Natural killer cell (primary cell): ENCODE measurements at places on chromosomes 4 and X. TPM values are rescaled to one million over a fixed set of nuclear protein-coding genes. Genes with fewer than 3 reads are reported as not detected.

GRCh38 chrX:118633530-118633929 is 93.9 kb upstream of the IL13RA1 start:
- DNase-seq, result no peak

GRCh38 chrX:68721991-68722860 is 74.8 kb downstream of the STARD8 start:
- no peak for DNase-seq

DNA sequence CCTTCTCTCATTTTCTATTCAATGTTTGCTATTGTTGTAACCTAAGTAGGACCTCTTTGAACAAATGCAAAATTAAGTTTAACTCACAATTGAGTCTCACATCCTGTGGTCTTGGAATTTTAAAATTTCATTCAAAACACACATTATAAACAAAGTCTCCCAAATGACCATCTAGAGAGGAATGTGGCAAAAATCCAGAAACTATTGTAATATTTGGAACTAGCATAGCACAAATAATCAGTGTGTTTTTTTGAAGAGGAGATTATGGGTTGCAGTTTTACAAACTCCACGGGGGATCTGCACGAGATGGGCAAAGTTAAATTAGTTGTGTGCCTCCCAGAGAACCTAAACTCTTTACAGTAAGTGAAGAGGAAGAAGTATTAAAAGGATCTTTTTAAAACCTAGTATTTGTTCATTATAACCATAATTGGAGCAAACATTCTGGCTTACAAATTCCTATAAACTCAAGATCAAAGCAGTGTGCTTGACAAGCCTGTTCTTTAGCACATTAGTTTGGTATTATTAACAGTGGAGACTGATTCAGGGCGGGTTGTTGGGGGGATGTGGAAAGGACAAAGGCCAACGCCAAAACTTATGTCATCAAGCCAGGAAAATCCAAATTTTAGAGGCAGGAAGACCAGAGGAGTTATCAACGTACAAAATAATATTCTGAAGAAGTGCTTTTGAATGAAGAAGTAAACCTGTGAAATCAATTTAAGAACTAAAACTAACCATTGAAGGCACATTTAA is 22.4 kb upstream of the RBPJ start:
- no peak for DNase-seq

The TMPRSS11F gene
- total RNA-seq, result not detected

DNA sequence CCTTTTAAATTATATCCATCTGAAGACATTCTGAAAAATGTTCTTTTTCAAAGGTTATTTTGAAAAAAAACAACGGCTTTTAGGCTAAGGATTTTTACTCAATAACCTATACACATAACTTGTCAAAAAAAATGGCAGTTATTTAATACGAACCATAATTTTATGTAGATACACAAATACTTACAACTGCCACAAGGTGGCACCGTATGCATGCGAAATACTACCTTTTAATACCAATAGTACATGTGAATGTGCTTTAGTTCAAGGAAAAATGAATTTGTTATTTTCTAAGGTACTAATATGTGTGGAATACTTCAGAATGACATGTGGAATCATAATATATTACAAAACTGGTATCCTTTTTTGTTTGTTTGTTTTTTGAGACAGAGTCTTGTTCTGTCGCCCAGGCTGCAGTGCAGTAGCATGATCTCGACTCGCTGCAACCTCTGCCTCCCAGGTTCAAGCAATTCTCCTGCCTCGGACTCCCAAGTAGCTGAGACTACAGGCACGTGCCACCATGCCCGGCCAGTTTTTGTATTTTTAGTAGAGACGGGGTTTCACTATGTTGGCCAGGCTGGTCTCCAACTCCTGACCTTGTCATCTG is 4.6 kb upstream of the MAD2L1 start:
- peak; percentile 29 for DNase-seq

The EDA gene
- total RNA-seq, result not detected

The CENPVL1 gene
- not detected for total RNA-seq

- no peak for DNase-seq
Observed at GRCh38 chr4:126738527-126738923, 894.2 kb upstream of the INTU start.

The CSAG3 gene
- total RNA-seq, result not detected

The MAGEA8 gene
- total RNA-seq, result not detected

DNA sequence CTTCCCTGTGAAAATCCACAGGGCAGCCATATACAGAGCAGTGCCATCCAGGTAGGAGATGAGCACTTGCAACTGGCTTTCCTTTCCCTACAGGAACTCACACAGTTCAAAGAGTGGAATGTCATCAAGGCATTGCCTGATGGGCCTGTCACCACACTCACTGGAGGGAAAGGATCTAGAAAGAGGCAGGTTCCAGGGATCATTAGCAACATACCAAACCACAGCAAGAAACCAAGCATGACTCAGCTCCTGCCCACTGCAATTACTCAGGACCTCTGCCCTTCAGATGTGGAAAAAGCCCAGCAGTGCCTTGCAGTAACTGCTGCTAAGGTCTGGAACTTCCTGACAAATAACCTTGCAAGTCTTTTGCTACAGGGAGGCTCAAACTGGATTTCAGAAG is 101.2 kb downstream of the ZNF674 start:
- DNase-seq, result no peak

The TAF7L gene
- total RNA-seq, result not detected

GRCh38 chrX:20267931-20268701 is 1.4 kb upstream of the RPS6KA3 start:
- DNase-seq, result peak; percentile 51

DNA sequence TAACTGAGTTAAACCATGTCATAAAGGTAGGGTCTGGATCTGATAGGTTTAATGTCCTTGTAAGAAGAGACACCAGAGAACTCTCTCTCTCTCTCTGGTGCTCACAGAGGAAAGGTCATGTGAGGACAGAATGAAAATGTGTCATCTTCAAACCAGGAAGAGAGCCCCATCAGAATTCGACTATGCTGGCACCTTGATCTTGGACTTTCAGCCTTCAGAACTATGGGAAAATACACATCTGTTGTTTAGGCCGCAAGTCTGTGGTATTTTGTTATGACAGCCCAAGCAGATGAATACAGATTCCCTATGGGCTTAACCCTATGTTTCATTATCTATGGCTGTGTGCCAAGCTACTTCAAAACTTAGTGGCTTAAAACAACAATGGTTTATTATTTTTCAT is 105.5 kb upstream of the DDIT4L start:
- no peak for DNase-seq

- no peak for DNase-seq
Observed at GRCh38 chr4:67714955-67715354, 14.0 kb upstream of the UBA6 start.

GRCh38 chr4:14313757-14314156 is 686.2 kb upstream of the BOD1L1 start:
- no peak for DNase-seq

The RS1 gene
- total RNA-seq, result not detected

- no peak for DNase-seq
Observed at GRCh38 chr4:112973750-112974251, 75.7 kb upstream of the ANK2 start.

GRCh38 chrX:13747836-13748235 is 13.3 kb downstream of the OFD1 start:
- DNase-seq, result peak; percentile 69

The ADH1B gene
- not detected for total RNA-seq

GRCh38 chr4:182975806-182976205 is 58.6 kb upstream of the DCTD start:
- DNase-seq, result no peak

DNA sequence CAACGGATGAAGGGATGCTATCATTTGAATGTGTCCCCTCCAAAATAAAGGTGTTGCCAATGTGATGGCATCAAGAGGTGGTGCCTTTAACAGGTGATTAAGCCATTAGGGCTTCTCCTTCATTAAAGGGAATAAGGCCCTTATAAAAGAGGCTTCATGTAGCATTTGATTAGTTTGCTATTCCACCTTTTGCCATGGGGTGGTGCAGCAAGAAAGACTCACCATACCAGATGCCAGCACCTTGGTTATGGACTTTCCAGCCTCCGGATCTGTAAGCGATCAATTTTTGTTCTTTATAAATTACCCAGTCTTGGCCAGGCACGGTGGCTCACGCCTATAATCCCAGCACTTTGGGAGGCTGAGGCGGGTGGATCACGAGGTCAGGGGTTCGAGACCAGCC is 7.9 kb upstream of the SLC25A43 start:
- DNase-seq, result no peak

DNA sequence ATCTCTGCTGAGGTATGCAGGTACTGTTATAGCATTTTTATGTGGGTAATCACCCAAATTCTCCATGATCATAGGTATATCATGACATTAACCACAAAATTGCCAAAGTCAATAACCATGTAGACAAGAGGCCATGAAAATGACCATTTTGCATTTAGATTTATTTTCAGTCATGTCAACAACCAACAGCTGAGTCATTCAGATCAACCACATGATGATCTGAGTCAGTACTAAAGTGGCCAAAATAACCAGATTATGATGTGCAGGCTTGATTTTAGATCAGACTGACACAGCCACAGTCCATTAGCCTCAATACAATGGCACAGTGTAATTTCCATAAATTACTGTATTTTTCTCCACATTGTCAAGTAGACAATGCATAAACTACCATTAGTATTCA is 240.5 kb downstream of the GRIA3 start:
- DNase-seq, result no peak

The USP26 gene
- not detected for total RNA-seq

The ARX gene
- not detected for total RNA-seq

DNA sequence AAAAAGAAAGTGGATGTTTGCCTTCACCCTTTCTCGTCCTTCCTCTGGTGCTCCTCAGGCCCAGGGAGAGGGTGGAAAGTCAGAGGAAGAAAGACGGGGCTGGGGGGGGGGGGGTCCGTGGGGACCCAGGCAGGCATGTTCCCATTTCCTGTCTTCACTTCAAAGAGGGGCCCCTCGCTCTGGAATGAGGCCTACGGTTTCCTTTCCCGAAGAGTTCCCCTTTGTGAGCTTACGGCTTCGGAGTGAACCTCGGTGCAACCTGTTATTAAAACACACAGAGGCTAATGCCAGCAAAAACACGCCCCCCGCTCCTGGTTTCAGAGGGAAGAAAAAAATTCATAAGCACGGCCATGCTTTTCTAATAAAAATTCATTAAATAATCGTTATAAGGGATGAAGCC is 40.1 kb downstream of the SHOX start:
- no peak for DNase-seq

The HPF1 gene
- total RNA-seq, result 14.6 TPM

GRCh38 chr4:104593019-104593418 is 98.3 kb upstream of the CXXC4 start:
- DNase-seq, result no peak

The SH3BGRL gene
- 103 TPM for total RNA-seq

- DNase-seq, result no peak
Observed at GRCh38 chr4:99403380-99404184, 31.6 kb downstream of the ADH7 start.

The NAT8L gene
- not detected for total RNA-seq

DNA sequence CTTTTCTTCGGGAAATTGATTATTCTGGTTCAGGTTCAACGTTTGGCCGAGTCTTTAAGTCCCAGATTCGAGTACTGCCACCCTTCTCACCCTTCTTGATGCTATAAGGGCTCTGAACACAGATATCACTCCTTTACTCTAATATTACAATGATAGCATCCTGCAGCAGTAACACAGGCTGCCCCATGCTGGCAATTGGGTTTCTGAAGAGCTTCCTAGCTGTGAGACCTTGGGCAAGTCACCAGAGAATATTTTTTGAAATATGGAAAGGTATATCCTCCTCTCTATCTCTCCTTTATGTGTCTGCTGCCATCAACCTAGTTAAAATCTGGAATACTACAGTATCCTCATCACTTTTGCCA is 297 bp upstream of the MTMR8 start:
- no peak for DNase-seq

GRCh38 chrX:32448320-32448719 is 763.0 kb downstream of the DMD start:
- no peak for DNase-seq

DNA sequence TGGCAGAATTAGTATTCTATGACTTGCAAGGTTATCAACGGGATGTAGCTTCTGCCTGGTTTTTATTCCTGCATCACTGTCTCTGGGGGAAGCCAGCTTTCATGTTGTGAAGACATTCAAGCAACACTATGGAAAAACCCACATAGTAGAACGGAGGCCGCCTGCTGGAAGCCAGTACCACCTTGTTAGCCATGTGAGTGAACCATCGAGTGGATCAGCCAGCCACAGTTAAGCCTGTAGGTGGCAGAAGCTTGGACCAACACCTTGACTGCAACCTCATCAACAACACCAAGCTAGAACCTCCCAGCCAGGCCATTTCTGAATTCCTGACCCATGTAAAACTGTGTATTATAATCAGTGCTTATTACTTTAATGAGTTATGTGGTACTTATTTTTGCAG is 538.2 kb downstream of the KCNIP4 start:
- no peak for DNase-seq

The DRD5 gene
- not detected for total RNA-seq

GRCh38 chr4:185201977-185202962 is 1.5 kb downstream of the CFAP97 start:
- DNase-seq, result no peak

GRCh38 chr4:77375866-77376607 is 219.0 kb downstream of the CCNG2 start:
- DNase-seq, result no peak

The CFI gene
- not detected for total RNA-seq

The ODAM gene
- total RNA-seq, result not detected

The PJA1 gene
- total RNA-seq, result 22.0 TPM

- no peak for DNase-seq
Observed at GRCh38 chrX:155231163-155231562, 14.9 kb downstream of the VBP1 start.

The NXF2B gene
- not detected for total RNA-seq

GRCh38 chr4:184795214-184795844 is 30.4 kb downstream of the ACSL1 start:
- DNase-seq, result no peak

GRCh38 chr4:24858026-24858425 is 54.8 kb downstream of the CCDC149 start:
- no peak for DNase-seq

GRCh38 chrX:109856974-109857373 is 123.9 kb upstream of the ACSL4 start:
- no peak for DNase-seq

The CPZ gene
- total RNA-seq, result not detected

The RBM3 gene
- total RNA-seq, result 366 TPM

GRCh38 chrX:132875650-132876522 is 82.5 kb downstream of the HS6ST2 start:
- DNase-seq, result no peak

DNA sequence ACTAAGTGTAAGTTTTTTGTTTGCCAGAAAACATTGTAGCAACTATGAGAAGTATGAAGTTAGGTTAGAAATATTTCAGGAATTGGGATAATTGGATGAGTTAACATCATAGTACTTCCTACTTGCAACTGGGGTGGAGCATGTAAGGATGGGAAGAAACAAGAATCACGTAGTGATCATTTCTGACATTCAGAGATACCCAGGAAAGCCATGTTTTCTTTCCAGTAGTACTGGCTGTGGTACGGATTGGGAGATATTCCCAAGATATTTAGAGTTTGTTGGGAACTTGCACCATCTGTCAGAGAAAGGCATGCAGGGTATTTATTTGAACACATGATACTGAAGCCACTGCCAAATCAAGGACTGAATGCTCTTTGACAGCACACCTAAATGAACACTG is 87.6 kb upstream of the SLC4A4 start:
- DNase-seq, result no peak

The MAGEA2B gene
- total RNA-seq, result not detected
